ENCODE measurements at places on chromosomes 16 and 17.
A peak's percentile ranks its signal among the peaks of the same experiment; 100 is the strongest.

GRCh38 chr17:9802294-9802693 lies 10.9 kb upstream of the DHRS7C start:
- DNase-seq, result no peak

GRCh38 chr17:8709006-8709405 lies 35.6 kb downstream of the CCDC42 start:
- DNase-seq, result no peak

DNA sequence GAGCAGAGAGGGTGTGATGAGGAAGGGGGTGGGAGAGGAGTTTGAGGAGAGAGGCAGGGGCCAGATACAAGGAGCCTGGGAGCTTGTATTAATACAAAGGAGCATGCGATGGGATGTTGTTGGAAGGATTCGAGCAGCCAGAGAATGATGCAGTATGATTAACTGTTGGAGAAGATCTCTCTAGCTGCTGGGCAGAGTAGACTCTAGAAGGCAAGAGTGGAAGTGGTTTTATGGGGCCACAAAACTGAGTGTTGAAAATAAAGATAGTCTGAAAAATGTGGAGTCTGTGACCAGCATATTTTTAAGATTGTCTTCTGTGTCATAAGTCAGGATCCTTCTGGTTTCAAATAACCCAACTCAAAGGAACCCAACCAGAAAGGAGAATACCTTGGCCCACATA lies 98.3 kb downstream of the MSI2 start:
- DNase-seq, result no peak

DNA sequence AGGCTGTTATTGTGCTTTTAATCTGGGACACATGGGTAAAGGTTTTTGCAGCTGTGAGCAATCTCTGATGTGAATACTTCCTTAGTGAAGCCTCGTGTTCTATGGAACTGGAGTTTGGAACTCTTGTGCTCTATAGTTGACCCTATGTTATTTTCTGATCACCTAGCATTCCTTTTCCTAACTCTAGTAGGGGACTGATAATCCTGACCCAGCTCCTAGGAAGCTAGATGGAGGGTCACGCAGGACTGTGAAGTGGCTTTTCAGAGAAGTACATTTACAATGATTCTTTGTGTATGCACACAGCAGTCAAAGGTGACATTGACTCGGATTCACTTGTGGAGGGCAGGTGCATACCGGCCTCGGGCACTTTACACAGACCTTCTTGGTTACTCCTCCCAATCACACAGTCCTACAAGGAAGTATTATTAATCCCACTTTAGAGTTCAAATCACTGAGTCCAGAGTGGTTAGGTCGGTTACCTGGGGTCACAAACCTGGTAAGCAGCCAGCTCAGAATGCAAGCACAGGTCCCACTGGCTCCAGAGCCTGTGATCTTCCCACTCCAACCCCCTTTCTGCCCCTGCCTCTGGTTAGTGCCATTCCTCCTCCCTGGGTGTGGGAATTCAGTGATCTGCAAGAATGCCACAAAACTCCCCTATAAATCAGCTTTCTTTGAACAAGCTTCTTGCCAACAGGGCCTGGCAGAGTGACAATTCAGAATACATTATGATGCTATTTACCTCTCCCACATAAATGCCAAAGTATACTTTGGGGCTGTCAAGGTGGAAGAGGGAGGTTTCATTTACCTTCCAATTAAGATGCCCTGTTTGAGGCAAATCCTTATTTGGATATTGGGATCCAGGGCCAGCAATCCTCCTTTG lies 7.1 kb downstream of the CHD9NB start:
- DNase-seq, result no peak

GRCh38 chr17:49549691-49550678 lies 25.7 kb upstream of the NXPH3 start:
- no peak for DNase-seq

DNA sequence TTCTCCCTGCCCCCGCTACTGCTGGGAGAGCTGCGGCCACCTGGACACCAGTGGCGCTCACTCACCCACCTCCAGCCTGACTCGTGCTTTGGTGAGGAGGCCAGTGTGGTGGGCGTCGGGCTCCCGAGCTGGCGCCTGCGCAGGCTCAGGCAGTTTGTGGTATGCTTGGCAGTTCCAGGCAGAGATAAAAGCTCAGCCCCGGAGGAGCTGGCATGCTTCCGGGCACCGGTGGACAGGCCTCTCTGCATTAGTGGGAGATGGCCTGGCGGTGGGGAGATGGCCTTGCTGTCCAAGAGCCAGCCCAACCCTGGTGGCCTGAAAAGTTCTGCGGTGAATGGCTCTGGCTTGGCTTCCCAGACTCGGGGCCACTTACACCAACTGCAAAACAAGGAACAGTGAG lies 4.1 kb downstream of the ADGRG1 start:
- DNase-seq, result no peak

DNA sequence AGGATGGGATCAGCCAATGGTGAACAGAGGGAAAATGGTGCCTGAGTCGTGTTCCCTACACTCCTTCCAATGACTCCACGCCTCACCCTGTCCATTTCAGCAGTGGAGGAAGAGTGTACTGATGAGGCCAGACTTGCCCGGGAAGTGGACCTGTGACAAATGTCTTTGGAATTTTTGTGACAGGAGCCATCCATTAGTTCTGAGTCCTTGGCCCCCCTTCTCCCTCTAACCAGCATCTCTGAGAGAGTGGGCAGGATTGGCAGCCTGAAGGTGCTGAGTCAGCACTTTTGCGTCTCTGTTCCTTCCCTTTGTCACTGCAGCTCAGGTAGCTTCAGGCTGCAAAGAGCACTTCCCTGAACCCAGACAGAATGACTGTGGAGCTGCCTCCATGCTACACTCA lies 30.8 kb downstream of the BEAN1 start:
- DNase-seq, result no peak

- DNase-seq, result peak; percentile 70
These were observed 11.1 kb downstream of the ABR start for GRCh38 chr17:1168533-1169220.

DNA sequence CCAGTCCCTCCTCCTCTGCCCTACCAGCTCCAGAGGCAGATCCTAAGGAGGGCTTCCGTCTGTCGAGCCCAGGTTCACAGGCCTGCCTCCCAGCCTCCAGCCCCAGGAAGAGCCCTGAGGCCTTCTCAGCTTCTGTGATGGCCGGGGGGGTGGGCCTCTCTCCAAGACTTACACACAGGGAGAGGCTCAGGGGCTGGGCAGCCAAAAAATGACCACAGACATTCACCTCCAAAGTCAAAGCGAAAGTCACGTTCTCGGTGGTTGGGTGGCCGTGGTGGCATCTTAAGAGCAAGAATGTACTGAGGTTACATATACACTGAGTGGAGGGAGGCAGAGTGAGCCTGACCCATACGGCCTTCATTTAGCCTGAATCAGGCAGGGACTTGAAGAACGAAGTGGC lies 119.1 kb downstream of the CCDC182 start:
- DNase-seq, result no peak

GRCh38 chr16:69768666-69769065 lies 6.5 kb downstream of the WWP2 start:
- DNase-seq, result no peak

DNA sequence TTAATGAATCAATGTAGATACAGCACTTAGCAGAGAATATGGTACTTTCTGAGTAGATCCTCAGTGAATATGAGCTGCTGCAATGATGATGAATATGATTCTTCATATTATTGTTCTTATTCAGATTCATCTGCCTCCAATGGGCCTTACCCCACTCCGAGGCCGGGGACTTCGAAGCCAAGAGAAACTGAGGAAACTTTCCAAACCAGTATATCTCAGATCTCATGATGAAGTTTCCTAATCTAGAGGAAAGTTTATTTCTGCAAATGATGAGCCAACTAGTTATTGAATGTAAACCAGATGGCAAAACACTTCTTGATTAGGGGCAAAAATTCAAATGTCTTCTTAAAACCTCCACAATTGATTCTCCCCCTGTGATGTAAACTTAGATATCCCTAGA lies 23.3 kb downstream of the LYRM1 start:
- no peak for DNase-seq

DNA sequence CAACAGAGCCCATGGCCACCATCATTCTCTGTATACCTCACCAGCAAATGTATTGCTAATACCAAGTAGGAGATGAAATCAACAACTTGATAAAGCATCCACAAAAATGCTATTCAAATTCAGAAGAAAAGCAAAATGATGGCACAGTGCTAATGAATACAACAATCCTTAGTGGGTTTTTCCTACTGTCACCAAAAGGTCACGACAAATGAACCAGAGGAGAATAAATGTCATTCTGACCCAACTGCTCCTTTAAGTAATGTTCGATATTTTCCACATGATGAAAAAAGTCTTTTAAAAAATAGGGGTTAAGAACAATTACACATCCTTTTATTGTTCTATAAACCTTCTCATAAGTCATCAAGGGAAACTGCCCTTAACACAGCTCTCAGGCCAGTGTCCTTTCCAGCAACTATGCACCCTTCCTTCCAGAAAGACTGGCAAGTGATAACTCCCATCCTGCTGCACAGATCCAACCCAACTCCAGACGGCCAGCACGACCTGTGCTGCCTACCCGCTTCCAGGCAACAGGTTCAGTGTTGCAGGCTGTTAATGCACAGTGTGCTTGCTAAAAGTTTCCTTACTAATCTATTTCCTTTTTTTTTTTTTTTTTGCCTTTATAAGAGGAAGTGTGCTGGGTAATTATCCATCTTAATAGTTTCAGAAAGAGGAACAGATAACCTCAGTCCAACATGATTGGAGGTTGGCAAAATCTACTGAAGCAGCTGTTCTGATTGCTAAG lies 15.4 kb downstream of the FBXO31 start:
- DNase-seq, result no peak

GRCh38 chr16:80586476-80586875 lies 45.7 kb downstream of the DYNLRB2 start:
- no peak for DNase-seq

DNA sequence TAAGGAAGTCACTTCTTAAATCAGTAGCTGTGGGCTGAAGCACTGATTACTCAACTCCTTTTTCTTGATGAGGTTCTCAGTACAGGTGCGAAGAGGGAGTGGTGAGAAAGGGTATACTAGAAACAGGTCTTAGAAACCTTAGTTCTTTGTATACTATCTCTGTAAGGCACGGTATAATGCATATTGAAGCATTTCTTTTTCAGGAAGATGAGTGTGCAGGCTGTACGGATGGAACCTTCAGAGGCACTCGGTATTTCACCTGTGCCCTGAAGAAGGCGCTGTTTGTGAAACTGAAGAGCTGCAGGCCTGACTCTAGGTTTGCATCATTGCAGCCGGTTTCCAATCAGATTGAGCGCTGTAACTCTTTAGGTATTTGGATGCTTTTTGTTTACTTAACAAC lies 39.2 kb downstream of the CYLD start:
- DNase-seq, result no peak

DNA sequence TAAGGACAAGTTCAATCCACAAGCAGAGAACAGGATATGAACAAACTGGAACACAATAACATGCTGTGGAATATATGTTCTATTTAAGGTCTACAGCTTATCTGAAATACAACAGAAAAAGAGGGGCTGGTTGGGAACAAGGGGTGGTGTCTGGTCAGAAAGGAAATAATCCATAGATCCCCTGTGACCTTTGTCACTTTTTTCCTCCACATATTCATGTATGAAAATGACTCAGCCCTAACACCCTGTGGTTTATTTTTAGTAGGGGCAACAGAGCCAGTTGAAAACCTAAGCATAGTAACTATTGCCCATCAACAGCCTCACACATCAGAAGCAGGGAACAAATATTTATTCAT lies 12.3 kb upstream of the SPAG9 start:
- no peak for DNase-seq

- DNase-seq, result no peak
These were observed 242.3 kb downstream of the SEC14L1 start for GRCh38 chr17:77382966-77383612.

- no peak for DNase-seq
These were observed 124.9 kb downstream of the ABCA8 start for GRCh38 chr17:68830313-68830712.

GRCh38 chr17:36503456-36504155 lies 17.1 kb downstream of the ZNHIT3 start:
- DNase-seq, result no peak

- DNase-seq, result no peak
These were observed 152.7 kb downstream of the RAB11FIP4 start for GRCh38 chr17:31544186-31544585.

DNA sequence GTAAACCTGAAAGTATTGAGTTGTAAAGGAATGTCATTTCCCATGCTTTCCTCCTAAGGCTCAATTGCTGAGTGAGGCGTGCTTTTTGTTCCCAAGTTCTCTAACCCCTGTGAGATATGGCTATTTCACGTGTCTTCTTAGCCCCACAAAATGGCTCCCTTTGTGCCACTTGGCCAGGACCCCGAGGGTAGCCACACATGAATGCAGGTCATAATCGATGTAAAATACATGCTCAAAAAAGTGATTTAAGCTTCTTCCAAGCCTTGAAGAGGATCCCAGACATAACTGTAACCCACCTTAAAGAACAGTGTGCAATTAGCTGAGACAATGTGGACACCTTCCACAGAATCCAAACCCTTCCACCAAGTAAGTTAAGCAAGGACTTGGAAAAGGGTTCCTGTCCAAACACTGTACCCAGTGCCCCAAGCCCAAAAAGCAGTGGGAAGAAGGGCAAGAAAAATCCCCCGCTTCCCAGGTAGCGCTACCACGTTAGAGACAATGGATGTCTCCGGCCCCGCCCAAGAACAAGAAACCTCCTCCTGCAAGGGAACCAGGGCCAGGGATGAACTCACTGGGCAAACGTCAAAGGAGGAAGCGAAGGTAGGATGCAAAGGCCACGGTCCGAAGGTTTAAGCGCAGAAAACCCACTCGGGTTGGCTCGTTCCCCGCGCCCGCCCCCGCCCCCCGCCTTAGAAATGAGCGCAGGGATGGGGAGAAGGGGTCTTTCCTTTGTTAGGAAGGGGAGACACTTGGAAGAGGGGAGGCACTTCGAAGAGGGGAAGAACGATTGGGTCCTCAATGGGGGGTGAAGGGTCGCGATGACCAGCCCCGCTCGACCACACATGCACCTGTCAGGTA lies 1.2 kb downstream of the JPT1 start:
- no peak for DNase-seq

DNA sequence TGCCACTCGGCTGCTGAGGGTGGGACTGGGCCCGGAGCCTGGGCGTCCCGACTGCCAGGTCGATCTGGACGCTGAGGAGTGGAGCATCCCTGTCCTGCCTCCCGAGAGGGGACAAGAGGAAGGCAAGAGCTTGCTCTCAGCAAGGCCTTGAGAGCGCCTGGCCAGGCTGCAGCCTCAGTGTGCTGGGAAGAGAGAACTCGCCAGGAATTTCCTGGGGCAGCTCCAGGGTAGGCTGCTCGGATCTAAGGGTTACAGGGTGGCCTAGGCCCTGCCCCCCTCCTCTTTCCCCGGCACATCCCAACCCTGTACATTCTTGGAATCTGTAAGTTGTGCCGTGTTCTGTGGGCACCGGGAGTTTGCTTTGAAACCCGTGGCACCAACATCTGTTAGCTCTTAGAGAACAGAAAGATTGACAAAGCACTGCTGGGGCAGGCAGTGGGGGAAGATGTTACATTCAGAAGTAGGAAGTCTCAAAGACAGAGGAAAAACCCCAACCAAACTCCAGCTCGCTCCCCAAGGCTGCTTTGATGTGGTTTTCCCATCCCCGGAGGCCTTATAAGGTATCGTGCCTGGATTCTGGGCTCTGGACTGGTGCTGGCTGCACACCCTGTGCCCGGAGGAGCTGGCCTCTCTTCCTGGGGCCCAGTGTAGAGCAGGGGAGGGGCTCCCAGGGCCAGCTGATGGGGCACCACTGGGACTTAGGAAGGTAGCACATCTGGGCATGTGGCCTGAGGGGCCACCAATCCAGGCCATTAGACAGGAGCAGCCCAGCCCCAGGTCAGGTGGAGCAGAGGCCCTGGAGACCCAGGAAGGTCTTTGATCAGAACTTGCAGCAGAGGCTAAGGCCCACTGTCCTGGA lies 55.2 kb downstream of the NKD1 start:
- peak; percentile 30 for DNase-seq

GRCh38 chr17:83145831-83146230 lies 66.4 kb downstream of the METRNL start:
- peak; percentile 0 for DNase-seq

GRCh38 chr17:57569853-57570252 lies 175.2 kb downstream of the CCDC182 start:
- DNase-seq, result no peak
